Skin of body (tissue), 3 donors: ENCODE measurements at places on chromosomes 4 and X.

DNA sequence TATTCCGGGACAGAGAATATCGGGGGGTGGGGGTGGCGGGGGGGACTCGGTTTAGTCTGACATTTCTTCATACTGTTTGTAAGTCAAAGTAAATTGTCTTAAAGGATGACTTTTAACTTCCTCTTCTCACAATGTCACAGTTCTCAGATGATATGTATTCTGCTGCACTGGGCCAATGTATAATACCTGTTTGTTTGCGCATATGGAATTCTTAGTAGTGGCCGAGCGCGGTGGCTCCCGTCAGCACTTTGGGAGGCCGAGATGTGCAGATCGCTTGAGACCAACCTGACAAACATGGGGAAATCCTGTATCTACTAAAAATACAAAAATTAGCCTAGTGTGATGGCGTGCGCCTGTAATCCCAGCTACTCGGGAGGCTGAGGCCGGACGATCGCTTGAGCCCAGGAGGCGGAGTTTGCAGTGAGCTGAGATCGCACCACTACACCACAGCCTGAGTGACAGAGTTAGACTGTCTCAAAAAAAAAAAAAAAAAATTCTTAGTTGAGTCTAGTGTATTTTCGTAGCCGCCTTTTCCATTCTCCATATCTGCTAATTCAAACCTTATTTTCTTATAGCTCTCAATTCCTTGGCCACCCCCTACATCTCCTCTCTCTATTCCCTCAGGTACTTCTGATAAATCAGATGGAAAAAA is 851 bp downstream of the POLR2B start:
- no peak for DNase-seq

GRCh38 chr4:87851953-87852352 is 19.2 kb downstream of the MEPE start:
- no peak for DNase-seq

GRCh38 chr4:21191317-21191716 is 491.1 kb downstream of the PACRGL start:
- no peak for DNase-seq

DNA sequence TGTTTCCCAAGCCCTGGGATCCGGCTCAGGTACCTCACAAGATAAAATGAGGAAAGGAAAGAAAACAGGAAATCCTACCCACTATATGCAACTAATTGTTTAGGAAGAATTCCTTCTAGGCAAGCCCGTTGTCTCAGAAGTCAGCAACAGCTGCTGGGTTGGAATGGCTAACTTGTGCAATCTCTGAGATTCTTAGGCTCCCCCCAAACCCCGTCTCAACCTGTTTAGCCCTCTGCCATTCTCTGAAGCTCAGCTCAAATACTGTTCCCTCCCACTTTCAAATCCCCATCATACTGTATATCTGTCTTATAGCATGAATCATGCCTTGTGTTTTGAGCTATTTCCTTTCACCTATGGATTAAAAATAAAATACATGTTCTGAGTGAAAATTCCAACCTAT is 28.9 kb downstream of the STARD8 start:
- DNase-seq: no peak

DNA sequence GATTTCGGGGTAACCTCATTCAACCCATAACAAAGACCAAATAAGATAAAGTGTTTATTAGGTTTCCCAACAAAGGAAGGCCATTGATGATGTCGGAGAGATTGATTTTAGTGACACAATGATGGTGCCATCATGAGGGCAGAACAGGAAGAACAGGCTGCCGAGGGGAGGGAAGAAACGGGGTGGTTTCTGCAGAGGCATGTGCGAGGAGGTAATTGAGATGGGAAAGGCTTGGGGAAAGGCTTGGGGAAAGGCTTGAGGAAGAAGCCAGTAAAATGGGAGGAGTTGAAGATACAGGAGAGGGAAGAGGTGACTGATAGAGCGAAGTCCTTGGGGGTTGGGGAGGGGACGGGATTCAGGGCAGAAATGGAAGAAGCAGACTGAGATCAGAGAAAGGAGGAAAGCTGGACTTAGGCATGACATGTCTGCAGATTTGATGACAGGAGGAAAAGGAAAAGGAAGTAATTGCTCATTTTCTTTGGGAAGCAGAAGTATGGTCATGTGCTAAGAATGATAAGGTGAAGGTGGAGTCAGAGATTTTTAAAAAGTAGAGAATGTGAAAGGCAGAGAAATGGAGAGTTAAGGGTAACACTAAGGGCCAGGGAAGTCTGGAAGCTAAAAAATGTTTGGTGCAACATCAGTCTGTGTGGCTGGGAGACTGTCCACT is 6.0 kb downstream of the HPSE start:
- DNase-seq: no peak

GRCh38 chr4:76697129-76697803 is 200.7 kb downstream of the SOWAHB start:
- DNase-seq: no peak

- DNase-seq: peak; percentile 20
Measured at GRCh38 chr4:121139533-121140222, 24.4 kb downstream of the TNIP3 start.

- no peak for DNase-seq
Measured at GRCh38 chrX:19758539-19758938, 128.9 kb downstream of the SH3KBP1 start.

GRCh38 chr4:89519771-89520320 is 212.2 kb upstream of the GPRIN3 start:
- no peak for DNase-seq

- no peak for DNase-seq
Measured at GRCh38 chr4:88391703-88392102, 13.1 kb downstream of the HERC6 start.

GRCh38 chr4:153927451-153927850 is 138.6 kb upstream of the SFRP2 start:
- no peak for DNase-seq

- DNase-seq: no peak
Measured at GRCh38 chrX:132442691-132443090, 46.1 kb downstream of the MBNL3 start.

- peak; percentile 28 for DNase-seq
Measured at GRCh38 chrX:105837232-105837631, 14.9 kb downstream of the NRK start.

GRCh38 chr4:9999956-10000561 is 21.2 kb downstream of the SLC2A9 start:
- no peak for DNase-seq

DNA sequence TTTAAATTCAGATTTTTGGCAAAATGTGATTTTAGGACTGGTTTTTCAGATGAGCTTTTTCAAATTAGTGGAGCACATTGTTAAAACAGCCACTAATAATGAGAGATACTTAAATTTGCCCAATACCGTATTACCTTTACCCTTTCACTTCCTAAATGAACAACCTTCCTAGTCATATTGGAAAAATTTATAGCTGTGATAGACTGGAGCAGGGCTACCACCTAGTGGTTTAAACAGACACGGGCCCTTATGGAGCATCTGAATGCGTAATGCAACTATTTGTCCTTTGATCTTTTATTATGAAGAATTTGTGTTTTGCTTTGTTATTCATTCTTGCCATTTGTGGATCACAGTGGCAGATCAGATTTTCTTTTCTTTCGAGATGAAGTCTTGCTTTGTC is 72.7 kb downstream of the KDM6A start:
- DNase-seq: no peak

GRCh38 chr4:147831551-147832171 is 99.8 kb downstream of the ARHGAP10 start:
- peak; percentile 61 for DNase-seq

GRCh38 chr4:66219401-66219800 is 549.1 kb upstream of the EPHA5 start:
- DNase-seq: no peak

DNA sequence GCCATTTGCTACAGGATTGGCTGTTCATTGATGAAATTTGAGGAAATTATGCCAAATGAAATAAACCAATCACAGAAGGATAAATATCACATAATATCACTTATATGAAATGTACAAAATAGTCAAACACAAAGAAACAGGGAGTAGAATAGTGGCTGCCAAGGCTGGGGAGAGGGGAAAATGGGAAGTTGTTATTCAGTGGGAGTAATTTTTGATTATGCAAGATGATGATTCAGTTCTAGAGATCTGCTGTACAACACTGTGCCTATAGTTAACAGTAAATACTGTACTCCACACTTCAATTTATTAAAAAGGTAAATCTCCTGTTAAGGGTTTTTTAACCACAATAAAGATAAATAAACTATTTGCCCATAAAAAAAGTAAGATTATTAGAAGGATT is 101.1 kb downstream of the TMA16 start:
- DNase-seq: no peak

- no peak for DNase-seq
Measured at GRCh38 chrX:13863324-13863723, 46.4 kb upstream of the GPM6B start.

GRCh38 chr4:5751666-5752375 is 40.8 kb downstream of the EVC start:
- DNase-seq: no peak

GRCh38 chr4:33437406-33437805 is 2717.2 kb downstream of the PCDH7 start:
- DNase-seq: no peak

DNA sequence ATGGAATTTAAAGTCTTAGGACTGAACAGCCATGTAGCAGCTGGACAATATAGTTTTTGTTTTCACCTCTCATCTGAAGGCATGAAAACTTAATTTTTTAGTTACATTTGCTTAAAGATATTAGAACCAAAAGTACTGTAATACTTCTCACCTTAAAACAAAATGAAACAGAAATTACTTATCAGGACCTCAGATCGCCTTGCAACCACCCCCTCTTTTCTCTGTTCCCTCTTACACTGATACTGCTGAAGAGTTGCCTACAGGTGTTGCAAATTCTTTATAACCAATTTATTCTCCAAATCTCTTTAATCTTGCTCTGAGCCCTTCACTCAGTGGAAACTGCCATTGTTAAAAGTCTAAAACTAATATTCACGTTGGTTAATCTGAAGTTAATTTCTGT is 145.0 kb downstream of the SPCS3 start:
- DNase-seq: no peak

- peak; percentile 34 for DNase-seq
Measured at GRCh38 chr4:78057135-78057599, at the start of gene FRAS1. Gene FRAS1, plus strand, starts transcription at chr4:78057323. Its CDS starts 687 bp downstream, at chr4:78058010.

- no peak for DNase-seq
Measured at GRCh38 chr4:185685804-185686203, 126.2 kb downstream of the SORBS2 start.

DNA sequence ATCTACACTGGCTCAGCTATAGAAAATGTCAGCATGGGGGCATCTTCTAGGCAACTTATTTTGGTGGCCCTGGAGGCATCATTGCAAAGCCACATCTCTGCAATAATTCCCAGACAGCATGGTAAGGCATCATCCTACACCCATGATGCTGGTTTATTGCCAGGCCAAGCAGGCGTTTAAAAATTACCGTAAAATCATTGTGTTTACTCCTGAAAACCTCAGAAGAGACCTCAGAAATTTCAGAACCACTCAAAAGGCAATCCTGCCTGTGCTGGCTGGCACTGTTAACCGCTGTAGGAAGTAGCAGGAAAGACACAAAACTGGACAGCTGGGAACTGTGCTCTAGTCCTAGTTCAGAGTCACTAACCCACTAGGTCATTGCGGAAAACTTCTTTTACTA is 63.2 kb downstream of the MID1 start:
- DNase-seq: no peak

DNA sequence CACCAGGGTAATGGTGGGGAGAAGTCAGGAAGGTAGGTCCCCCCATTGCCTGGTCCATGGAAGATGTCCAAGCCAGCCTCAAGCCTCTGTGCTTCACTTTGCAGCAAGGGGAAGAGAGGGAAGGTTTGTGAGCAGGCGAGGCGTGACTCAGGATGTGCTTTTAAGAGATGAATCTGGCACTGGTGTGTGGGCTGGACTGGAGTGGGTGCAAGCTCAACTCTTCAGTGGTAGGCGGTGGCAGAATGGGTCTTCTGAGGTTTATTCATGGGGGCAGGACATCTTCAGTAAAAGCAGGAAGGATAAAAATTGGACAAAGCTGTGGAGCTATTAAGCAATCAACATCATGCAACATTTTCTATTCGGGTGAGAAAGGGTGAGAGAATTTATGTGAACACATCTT is 19.4 kb downstream of the GPM6B start:
- DNase-seq: no peak

- no peak for DNase-seq
Measured at GRCh38 chrX:35104626-35105025, 162.0 kb downstream of the FAM47B start.
